ENCODE measurements at places on chromosomes 13 and 19.

GRCh38 chr13:73579574-73580274 is 520.9 kb downstream of the KLF5 start:
- no peak for DNase-seq

GRCh38 chr19:36775768-36776167 is 3.2 kb upstream of the ZNF850 start:
- DNase-seq, result no peak

DNA sequence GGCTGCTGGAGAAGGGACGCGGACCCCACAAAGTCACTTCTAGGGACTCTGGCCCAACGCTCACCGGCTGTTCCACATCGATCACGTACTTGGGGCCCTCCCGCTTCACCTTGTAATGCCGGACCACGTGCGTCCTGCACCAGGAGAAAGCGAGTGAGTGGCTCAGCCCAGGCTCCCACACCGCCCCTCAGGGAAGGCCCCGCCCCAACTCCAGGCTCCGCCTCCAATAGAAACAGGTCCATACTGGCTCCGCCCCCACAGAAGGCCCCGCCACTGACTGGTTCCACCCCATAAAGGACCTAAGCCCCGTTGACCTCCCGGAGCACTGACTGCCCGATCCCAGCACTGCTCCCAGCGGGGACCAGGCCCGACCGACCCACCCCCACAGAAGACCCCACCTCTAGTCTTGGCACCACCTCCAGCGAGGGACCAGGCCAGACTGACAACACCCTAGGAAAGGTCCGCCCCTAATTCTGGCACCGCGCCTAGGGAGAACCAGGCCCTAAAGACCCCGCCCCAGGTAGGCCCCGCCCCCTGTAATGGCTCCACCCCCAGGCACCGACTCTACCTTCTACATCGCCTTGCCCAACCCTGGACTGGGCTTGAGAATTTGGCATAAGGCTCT is 11.3 kb downstream of the STAP2 start:
- no peak for DNase-seq

DNA sequence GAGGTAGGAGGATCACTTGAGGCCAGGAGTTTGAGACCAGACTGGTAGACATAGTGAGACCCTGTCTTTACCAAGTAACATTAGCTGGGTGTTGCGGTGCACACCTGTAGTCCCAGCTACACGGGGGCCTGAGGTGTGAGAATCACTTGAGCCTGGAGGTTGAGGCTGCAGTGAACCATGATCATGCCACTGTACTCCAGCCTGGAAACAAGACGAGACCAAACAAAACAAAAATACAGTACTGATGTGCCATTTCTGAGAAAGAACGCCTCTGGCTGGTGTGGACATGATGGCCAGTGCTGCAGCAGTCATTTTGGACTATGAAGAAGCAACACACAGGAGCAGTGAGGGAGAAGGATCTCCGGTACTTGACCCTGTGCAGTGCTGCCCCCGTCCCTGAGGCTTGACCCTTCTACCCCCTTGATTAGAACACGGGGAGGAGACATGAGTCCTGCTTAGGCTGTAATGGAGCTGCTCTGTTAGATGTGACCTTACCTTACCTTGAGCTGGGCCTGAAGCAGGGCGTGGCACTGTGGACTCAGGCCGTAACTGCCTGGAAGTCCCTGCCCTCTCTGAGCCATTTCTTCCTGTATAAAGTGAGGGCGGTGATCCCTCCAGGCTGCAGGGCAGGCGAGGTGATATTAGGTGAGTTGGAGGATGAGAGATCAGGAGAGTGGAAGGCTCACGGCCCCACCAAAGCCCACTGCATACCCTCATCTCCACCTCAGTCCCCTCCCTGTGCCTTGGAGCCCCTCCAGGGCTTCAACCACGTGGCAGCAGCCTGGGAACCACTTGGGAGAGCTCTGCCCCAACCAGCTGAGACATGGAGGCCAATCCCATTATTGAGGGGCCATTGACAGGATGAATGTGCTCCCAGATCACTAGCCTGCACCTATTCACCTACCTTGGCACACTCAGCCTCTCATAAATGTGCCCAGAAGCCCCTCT is 5.9 kb downstream of the RPL18A start:
- DNase-seq, result no peak

DNA sequence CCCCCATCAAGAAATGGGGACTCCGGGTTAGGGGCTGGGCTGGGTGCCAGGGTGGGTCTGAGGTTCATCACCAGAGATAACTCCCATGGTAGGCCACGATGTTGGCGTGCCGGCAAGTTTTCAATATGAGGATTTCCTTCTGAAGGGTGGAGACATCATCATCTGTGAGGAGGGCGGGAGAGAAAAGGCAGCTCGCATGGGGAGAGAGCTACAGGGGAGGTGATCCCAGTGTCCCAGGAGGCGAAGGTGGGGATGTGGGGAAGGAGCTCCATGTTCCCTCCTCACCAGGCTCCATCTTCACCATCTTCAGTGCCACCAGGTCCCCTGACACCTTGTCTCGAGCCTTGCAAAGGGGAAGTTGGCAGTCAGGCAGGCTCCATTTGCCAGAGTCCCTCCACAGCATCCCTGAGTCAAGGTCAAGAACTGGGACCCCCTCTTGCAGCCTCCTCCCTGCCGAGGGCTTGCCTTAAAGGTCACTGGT is 430 bp downstream of the MAP4K1 start:
- no peak for DNase-seq

GRCh38 chr19:5147978-5148793 is 179.3 kb downstream of the KDM4B start:
- no peak for DNase-seq

GRCh38 chr13:90518417-90518816 is 829.1 kb upstream of the MIR17HG start:
- no peak for DNase-seq

DNA sequence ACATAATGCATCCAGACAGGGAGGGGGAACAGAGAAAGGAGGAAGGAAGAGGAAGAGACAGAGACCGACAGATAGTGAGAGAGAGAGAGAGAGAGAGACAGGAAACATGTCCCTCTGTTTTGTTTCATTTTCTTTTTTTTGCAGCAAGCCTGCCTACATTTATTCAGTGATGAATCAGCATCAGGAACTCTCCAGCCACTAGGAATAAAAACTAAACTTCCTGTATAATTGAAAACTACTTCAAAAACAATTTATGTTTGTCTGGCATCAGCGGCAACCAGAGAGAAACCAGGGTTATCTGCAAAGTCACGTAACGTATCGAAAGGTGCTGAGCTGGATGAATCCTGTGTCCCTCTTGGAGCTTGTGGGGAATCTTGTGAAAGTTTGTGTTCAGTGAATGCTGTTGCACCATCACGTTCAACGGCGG is 148.6 kb upstream of the SOX21 start:
- no peak for DNase-seq

DNA sequence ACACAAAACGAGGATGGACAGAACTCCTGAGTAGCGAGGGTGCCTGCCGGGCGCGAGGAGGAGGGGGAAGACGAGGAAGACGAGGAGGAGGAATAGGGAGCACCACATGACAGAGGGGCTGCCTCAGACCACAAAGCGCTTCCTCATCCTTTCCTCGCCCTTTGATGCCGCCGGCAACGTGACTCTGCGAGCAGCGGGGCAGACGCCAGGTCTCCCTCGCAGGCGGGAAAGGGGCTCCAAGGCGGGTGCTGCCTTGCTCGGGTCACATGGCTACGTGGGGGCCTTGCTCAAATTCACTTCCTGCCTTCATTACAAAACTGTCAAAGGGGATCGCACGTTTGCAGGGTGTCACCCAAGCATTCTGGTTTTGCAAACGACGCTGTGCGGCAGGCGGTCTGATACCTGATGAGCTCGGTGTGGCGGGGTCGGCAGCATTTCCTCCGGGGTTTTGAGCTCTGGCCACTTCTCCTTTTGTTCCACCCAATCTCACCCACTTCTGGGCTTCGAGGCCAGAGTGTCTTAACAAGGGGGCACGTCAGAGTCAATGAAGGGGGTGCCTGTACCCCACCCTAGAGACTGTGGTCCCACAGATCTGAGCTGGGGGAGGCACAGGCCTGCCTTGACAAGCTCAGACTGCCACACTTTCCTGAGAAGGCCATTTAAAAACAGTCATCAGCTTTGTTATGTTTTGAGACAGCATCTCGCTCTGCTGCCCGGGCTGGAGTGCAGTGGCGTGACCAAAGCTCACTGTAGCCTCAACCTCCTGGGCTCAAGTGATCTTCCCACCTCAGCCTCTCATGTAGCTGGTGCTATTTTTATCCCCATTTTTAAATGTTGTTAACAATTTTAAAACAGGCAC is 14.9 kb downstream of the MAP2K2 start:
- no peak for DNase-seq

- DNase-seq, result no peak
These were observed 306.4 kb downstream of the TBC1D4 start for GRCh38 chr13:75175575-75175974.

- no peak for DNase-seq
These were observed 53.0 kb downstream of the GGACT start for GRCh38 chr13:100535426-100536135.

DNA sequence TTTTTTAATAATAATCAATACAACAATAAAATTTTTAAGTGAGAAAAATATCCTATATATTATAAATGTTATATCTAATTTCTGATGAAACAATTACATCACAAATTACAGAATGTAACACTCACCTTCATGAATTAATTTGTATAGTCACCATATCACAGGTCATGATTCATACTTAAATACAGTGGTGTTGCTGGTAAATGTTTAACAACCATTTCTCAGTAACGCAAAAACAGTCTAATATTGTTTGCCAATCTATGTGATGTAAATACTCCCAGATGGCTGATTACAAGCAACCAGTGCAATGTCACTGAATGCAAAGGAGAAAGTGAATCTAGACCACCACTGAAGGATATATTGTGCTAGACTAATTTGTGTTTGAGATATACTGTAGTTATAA is 97.5 kb downstream of the DIAPH3 start:
- DNase-seq, result no peak

DNA sequence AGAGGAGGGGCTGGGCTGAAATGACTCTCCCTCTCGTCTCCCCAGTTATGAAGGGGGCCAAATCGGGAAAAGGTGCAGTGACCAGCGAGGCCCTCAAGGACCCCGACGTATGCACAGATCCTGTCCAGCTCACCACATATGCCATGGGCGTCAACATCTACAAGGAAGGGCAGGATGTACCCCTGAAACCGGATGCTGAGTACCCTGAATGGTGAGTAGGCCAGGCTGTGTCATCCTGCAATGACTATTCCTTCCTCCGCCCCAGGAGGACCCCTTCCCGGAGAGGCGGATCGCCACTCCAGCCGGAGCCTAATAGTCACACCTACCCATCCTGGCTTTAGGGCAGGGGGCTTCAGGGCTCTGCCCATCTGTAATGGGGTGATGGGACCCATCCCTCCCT is 2.6 kb downstream of the MRPL54 start:
- DNase-seq, result no peak

DNA sequence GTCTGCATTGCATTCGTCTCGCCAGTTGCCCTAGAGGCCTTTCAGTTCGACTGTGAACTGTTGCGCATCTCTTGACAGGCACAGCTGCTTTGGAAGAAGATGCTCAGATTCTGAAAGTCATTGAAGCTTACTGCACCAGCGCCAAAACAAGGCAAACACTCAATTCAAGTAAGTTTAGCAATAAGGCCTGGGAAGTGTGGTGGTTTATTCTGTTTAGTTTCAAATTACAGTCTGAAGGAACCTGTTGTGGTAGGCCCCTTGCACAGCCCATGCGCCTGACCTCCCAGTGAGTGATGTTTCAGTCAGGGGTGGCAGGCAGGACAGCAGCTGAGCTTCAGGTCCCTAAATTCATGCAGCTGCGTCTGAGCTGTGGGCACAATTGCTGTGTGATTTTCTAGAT is 32.2 kb upstream of the TEX29 start:
- DNase-seq, result no peak

DNA sequence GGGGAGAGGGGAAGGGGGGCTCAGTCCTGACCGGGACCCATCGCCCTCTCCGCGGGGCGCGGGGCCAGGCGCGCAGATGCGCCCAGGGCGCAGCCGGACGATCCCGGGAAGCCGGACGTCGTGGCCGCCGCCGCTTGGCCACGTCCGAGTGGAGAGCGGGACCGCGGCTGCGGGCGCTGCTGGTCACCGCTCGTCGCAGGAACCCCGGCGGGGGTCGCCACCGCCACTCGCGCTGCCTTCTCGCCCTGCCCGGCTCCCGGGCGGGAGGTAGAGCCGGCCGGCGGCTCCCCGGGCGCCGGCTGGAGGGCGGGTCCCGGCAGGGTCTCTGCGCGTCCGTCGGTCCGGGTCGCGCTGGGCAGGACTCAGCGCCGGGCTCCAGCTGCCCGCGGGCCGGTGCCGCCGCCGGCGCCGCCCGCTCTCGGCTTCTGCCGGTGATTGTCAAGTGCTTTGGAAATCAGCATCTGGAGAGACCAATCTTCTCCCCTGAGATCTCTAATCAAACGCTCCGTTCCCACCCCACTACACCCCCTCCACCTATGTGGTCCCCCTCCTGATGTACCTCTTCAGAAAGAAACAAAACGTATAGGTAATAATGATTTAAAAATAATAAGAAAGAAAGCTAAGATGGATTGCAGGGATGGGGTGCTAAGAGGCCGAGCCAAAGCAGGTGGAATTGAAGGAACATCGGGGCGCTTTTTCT is 464.4 kb downstream of the ITGBL1 start:
- DNase-seq, result no peak

Measured in NCI-H2107 (cell line).